ENCODE measurements at places on chromosomes 1 and 21.

- DNase-seq: peak; percentile 85
Measured at GRCh38 chr1:46667782-46668760, at the start of gene ATPAF1. Gene ATPAF1 (minus strand): TSS chr1:46668364. CDS start chr1:46668322, 42 bp downstream.

DNA sequence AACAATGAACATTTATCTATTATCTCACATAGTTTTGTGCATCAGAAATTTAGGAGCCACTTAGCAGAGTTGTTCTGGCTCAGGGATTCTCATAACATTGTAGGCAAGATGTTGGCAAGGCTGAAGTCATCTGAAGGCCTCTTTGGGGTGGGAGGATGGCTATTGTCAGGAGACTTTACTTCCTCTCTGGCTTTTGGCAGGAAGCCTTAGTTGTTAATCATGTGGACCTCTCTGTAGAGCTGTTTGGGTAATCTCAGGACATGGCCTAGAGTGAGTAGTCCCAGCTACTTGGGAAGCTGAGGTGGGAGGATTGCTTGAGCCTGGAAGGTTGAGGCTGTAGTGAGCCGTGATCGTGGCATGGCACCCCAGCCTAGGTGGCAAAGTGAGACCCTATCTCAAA, 40.2 kb downstream of the RASAL2 start:
- no peak for DNase-seq

DNA sequence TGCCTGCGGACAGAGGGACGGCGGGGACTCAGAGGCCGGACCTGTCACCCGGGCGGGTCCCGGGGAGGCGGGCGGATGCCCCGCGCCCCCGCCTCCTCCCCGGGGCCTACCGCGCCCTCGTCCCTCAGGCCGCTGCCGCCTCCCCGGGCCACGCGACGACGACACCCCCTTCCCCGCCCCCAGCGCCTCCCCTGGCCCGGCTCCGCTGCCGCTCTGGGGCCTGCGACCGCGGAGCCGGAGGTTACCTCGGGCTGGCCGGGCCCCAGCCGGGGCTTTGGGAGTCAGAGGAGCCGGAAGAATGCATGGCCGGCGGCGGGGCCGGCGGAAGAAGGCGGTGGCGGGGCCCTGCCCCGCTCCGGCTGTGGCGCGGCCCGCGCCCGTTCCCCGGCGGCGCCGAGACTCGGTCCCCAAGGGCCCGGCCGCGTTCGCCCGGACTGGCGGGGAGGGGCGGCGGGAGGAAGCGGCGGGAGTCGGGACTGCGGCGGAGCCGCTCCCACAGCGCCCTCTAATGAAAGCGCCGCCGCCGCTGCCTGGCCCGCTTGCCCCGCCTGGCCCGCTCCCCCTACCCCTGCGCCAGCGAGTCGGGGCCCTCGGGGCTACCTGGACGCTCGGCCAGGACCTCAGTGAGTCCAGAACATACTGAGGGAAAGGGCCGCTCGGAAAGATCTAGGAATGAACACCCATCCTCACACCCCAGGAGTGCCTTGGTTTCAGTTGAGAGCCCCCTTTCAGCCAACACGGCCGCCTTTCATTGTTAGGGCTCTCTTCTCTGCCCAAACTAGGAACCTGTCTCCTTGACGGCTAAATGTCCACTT, at the start of gene LPGAT1:
Gene LPGAT1 (minus strand): TSS at position 436 of the 815 bp plus-strand sequence. CDS start 1,467 bp downstream, outside the sequence.
- peak; percentile 86 for DNase-seq

DNA sequence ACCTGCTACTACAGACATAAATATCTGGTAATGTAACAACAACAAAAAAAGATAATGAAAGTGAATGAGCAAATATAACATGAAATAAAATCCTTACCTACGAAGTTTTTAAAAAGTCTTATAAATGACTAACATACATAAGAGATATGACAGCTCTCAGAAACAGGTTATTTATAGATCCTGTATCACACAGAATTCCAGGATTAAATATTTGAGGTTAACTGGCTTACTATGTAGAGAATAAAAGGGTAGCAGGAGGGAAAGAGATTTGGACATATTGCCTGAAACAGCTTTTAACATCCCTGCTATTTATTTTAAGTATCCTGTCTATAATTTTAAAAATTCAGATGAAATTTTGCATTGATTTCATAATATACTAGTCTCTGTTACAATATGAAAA, 16.3 kb downstream of the MYSM1 start:
- no peak for DNase-seq

- no peak for DNase-seq
Measured at GRCh38 chr1:219492717-219493116, 120.2 kb downstream of the ZC3H11B start.

- DNase-seq: no peak
Measured at GRCh38 chr1:185546029-185546428, 188.2 kb upstream of the HMCN1 start.

- DNase-seq: peak; percentile 66
Measured at GRCh38 chr1:200488375-200489165, 78.7 kb upstream of the ZNF281 start.

DNA sequence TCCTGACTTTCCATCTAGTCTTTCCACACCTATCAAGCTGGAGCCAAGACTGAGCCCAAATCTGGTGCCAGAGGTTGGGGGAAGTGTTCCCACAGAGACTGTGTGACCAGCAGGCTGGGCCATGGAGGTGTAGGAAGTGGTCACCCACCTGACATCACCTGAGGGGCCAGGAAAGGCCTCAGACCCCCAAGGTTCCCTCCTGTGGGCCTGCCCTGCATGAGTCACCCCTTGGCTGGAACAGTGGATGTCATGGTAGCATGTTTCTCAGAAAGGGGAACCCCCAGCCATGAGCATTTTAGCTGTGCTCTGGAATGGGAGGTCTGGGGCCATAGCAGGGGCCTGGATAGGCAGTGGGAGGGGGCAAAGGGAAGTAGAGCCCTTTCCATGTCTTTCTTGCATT, 5.7 kb upstream of the TNFRSF8 start:
- peak; percentile 48 for DNase-seq

All from GM10248 (cell line).